ENCODE measurements at places on chromosomes 4 and X. TPM values are rescaled to one million over a fixed set of nuclear protein-coding genes. Genes with fewer than 3 reads are reported as not detected.
A peak's percentile ranks its signal among the peaks of the same experiment; 100 is the strongest.

DNA sequence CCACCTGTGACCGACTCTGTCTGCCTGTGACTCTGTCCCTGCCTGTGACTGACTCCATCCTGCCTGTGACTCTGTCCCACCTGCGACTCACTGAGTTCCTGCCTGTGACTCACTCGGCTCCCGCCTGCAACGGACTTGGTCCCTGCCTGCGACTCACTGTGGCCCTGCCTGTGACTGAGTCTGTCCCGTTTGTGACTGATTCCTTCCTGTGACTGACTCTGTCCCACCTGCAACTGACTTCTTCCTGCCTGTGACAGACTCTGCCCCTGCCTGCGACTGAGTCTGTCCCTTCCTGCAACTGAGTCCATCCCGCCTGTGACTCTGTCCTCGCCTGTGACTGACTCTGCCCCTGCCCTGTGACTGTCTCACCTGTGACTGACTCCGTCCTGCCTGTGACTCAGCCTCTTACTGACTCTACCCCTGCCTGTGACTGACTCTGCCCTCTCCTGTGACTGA, 9.6 kb upstream of the UVSSA start:
- H3K27me3 ChIP-seq, result no peaks in the 10 kb centered on the region
- H3K27ac ChIP-seq, result no peak overlapping the region
- peaks cover 13% of the 10 kb centered on the region for H3K36me3 ChIP-seq
- no peaks in the 10 kb centered on the region for H3K4me1 ChIP-seq

SCFD2 gene
- total RNA-seq, result 13.3 TPM

DSPP gene
- total RNA-seq, result 0.14 TPM

OPRPN gene
- total RNA-seq, result not detected

ZAR1 gene
- total RNA-seq, result not detected

GRCh38 chrX:153440556-153441135, 5.2 kb downstream of the TREX2 start:
- no peaks in the 10 kb centered on the region for H3K4me1 ChIP-seq
- DNase-seq, result no peak
- H3K36me3 ChIP-seq, result no peaks in the 10 kb centered on the region
- H3K27me3 ChIP-seq, result no peaks in the 10 kb centered on the region

- no peak overlapping the region for H3K4me3 ChIP-seq
- H3K36me3 ChIP-seq, result no peaks in the 10 kb centered on the region
- no peak for DNase-seq
- no peaks in the 10 kb centered on the region for H3K27me3 ChIP-seq
These were observed 263.6 kb downstream of the PTTG2 start for GRCh38 chr4:38223782-38224236.

GRCh38 chr4:1842993-1843448, 12.9 kb downstream of the LETM1 start:
- no peak overlapping the region for H3K27ac ChIP-seq
- no peaks in the 10 kb centered on the region for H3K27me3 ChIP-seq
- peaks cover 7% of the 10 kb centered on the region for H3K4me1 ChIP-seq
- no peak overlapping the region for H3K4me3 ChIP-seq
- DNase-seq, result no peak
- peaks cover 5% of the 10 kb centered on the region for H3K36me3 ChIP-seq

FAM47A gene
- total RNA-seq, result not detected

- no peaks in the 10 kb centered on the region for H3K4me1 ChIP-seq
- no peak for DNase-seq
- H3K27me3 ChIP-seq, result peaks cover 5% of the 10 kb centered on the region
- H3K36me3 ChIP-seq, result no peaks in the 10 kb centered on the region
These were observed 74.1 kb downstream of the TAB3 start for GRCh38 chrX:30814978-30815377.

DNA sequence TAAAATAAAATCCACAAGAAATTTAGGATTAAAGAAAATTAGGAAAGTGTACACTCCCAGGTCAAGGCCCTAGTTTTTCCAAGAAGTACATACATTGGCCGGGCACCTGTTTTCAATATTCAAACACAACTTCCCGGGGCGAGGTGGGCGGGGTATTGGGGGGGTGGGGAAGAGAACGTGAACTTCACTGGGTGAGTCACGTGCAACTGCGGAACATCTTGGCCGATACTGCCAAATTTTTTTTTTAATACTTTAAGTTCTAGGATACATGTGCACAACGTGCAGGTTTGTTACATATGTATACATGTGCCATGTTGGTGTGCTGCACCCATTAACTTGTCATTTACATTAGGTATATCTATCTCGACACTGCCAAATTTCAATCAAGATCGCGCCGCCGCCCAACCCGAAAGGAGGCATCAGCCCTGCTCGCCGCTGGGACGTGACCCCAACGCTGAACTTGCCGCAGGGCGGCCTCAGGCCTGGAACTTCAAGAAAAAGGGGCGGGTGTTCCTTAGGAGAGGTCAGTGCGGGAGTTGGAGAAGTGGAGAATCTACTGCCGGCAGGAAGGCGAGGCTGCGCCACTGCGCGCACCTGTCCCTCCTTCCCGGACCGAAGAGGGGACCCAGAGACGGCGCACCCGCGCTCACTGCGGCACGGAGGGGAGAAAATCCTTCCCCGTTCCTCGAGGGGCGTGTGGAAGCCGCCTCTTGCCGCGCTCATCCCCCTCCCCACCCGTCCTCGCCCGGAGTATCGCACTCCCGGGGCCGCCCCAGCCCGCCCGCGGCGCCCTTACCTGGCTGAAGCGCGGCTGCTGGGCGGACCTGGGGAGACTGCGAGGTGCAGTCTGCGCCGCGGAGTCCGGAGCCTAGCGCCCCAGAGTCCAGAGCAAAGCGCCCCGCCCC, at the start of gene TEC:
TSS of gene TEC (minus strand) at position 883 of the 905 bp plus-strand sequence. CDS start 41,224 bp downstream, outside the sequence.
- peaks cover 6% of the 10 kb centered on the region for H3K4me1 ChIP-seq
- DNase-seq, result peak; percentile 61
- H3K4me3 ChIP-seq, result peak within 1 kb of the TSS; percentile 82
- H3K27ac ChIP-seq, result peak within 1 kb of the TSS; percentile 90

GRCh38 chrX:37776283-37776986, 3.4 kb upstream of the CYBB start:
- no peak overlapping the region for H3K4me3 ChIP-seq
- no peaks in the 10 kb centered on the region for H3K36me3 ChIP-seq
- no peak for DNase-seq
- no peaks in the 10 kb centered on the region for H3K4me1 ChIP-seq

BMPR1B gene
- total RNA-seq, result 8.4 TPM

C4orf33 gene
- total RNA-seq, result 1.8 TPM

DNA sequence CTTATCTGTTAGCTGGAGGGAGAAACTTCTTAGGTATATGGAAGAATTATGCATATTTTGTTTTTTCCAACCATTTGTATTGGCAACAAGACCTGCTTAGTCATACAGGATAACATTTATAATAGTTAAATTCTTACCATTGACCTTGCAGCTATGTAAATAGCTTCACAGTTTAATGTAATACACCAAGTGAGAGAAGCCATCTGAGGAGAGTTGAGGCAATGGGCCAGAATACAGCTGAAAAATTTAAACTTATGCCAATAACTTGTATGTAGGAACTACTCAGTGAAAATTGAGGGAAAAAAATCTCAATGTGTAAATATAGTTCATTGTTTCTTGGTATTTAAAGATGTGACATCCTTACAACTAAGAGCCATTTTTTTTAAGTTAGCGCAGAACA, 273.5 kb downstream of the DACH2 start:
- no peaks in the 10 kb centered on the region for H3K4me1 ChIP-seq
- H3K4me3 ChIP-seq, result no peak overlapping the region
- no peaks in the 10 kb centered on the region for H3K36me3 ChIP-seq
- DNase-seq, result no peak
- H3K27me3 ChIP-seq, result no peaks in the 10 kb centered on the region

DNA sequence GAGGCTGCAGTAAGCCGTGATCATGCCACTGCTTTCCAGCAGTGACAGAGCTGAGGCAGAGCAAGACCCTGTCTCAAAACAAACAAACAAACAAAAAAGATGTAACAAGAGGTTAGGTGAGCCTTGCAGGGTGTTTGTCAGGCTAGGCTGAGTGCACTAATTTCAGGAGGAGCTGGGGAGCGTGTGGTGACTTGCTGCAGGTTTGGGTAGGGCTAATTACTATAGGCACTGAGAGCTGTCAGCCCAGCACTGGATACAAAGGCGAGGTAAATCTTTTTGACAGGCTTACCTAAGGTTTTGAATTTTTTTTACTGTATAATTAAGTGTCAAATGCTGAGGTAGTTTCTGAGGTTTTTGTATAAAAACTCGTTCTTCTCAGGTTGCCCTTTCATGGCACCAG, 29.8 kb upstream of the SH3D19 start:
- no peak overlapping the region for H3K4me3 ChIP-seq
- H3K36me3 ChIP-seq, result no peaks in the 10 kb centered on the region
- no peak overlapping the region for H3K27ac ChIP-seq
- peaks cover 2% of the 10 kb centered on the region for H3K27me3 ChIP-seq

GRCh38 chr4:149997881-149998421, 80.3 kb upstream of the DCLK2 start:
- no peaks in the 10 kb centered on the region for H3K27me3 ChIP-seq
- no peaks in the 10 kb centered on the region for H3K4me1 ChIP-seq
- no peaks in the 10 kb centered on the region for H3K36me3 ChIP-seq
- no peak overlapping the region for H3K27ac ChIP-seq

EPHA5 gene
- total RNA-seq, result not detected

DNA sequence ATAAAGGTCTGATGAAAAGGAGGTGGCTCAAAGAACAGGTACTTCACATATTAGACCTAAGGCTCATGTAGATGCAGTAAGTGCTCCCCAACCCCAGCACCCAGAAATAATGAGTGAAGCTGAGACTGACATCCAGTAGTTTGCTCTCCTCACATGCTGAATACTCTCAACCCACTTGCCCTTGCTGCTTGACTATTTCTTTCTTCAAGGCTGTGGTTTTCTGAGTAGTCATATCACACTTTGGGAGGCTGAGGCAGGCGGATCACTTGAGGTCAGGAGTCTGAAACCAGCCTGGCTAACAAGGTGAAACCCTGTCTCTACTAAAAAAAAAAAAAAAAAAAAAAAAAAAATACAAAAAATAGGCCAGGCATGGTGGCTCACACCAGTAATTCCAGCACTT, 51.5 kb upstream of the PRPS1 start:
- H3K4me3 ChIP-seq, result no peak overlapping the region
- H3K36me3 ChIP-seq, result no peaks in the 10 kb centered on the region

NPY2R gene
- total RNA-seq, result not detected

- no peaks in the 10 kb centered on the region for H3K27me3 ChIP-seq
- peak; percentile 28 for DNase-seq
- H3K4me3 ChIP-seq, result no peak overlapping the region
- H3K4me1 ChIP-seq, result no peaks in the 10 kb centered on the region
These were observed 73.1 kb downstream of the MTHFD2L start for GRCh38 chr4:74230902-74231499.

IL15 gene
- 2.2 TPM for total RNA-seq

- H3K27ac ChIP-seq, result no peak overlapping the region
- no peaks in the 10 kb centered on the region for H3K36me3 ChIP-seq
- no peak for DNase-seq
- no peaks in the 10 kb centered on the region for H3K27me3 ChIP-seq
These were observed 163.0 kb downstream of the PCDH7 start for GRCh38 chr4:30882995-30883675.

SPINK2 gene
- total RNA-seq, result not detected

GRCh38 chrX:43025806-43026315, 247.9 kb upstream of the PPP1R2C start:
- no peak overlapping the region for H3K4me3 ChIP-seq
- H3K27ac ChIP-seq, result no peak overlapping the region
- no peaks in the 10 kb centered on the region for H3K27me3 ChIP-seq
- no peak for DNase-seq
- H3K36me3 ChIP-seq, result no peaks in the 10 kb centered on the region

- H3K27ac ChIP-seq, result no peak overlapping the region
- no peak overlapping the region for H3K4me3 ChIP-seq
- H3K4me1 ChIP-seq, result no peaks in the 10 kb centered on the region
- DNase-seq, result no peak
- H3K27me3 ChIP-seq, result no peaks in the 10 kb centered on the region
- no peaks in the 10 kb centered on the region for H3K36me3 ChIP-seq
These were observed 164.8 kb upstream of the VEGFC start for GRCh38 chr4:176957353-176958118.
